ENCODE measurements at places on chromosomes 3 and 15.

GRCh38 chr3:164539215-164539614 lies 539.1 kb downstream of the SI start:
- H3K4me3 ChIP-seq: no peak overlapping the region
- no peaks in the 10 kb centered on the region for H3K27me3 ChIP-seq
- H3K27ac ChIP-seq: no peak overlapping the region

GRCh38 chr3:112167758-112168157 lies 34.7 kb upstream of the GCSAM start:
- H3K4me3 ChIP-seq: no peak overlapping the region
- no peaks in the 10 kb centered on the region for H3K27me3 ChIP-seq
- no peaks in the 10 kb centered on the region for H3K4me1 ChIP-seq
- H3K27ac ChIP-seq: no peak overlapping the region
- DNase-seq: no peak
- no peaks in the 10 kb centered on the region for H3K36me3 ChIP-seq

- peaks cover 55% of the 10 kb centered on the region for H3K36me3 ChIP-seq
- DNase-seq: no peak
- no peak overlapping the region for H3K27ac ChIP-seq
- no peak overlapping the region for H3K4me3 ChIP-seq
- H3K4me1 ChIP-seq: peaks cover 1% of the 10 kb centered on the region
Measured at GRCh38 chr3:38020342-38020726, 9.1 kb downstream of the PLCD1 start.

- no peaks in the 10 kb centered on the region for H3K4me1 ChIP-seq
- H3K27ac ChIP-seq: no peak overlapping the region
- no peaks in the 10 kb centered on the region for H3K27me3 ChIP-seq
- H3K4me3 ChIP-seq: no peak overlapping the region
- DNase-seq: no peak
- no peaks in the 10 kb centered on the region for H3K36me3 ChIP-seq
Measured at GRCh38 chr3:82001276-82001923, 240.0 kb upstream of the GBE1 start.

DNA sequence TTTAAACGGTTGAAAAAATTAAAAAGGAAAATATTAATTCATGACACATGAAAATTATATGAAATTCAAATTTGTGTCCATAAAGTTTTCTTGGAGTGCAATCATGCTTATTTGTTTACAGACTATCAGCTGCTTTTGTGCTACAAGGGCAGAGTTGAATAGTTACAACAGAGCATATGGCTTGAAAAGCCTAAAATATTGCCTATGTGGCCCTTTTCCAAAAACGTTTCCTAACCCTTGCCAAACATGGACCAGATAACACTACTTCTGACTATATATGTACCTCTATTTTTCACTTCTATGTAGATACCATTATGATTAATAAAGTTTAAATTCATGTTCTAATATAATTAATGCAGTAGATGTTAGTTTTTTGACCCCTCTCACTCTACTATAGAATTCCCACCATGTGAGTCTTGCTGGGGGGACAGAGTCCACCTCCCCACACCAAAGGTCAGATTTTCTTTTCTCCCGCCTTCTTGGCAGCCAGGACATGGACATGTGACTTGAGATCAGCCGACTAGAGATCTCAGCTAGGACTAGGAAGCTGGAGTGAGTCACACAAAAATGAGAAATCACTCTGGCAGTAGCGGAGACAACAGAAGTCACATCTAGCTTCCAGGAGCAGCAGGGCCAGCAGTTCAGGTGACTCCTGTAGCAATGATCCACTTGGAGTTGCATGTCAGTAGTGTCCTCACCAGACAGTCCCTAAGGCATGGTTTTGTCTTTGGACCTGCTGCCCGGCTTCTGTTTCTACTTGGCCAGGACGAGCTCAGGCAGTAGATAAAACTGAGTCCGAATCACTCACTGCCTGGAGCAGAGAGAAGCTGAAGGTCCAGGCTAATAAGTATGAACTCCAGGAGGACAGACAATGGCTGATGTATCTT lies 22.4 kb downstream of the CIAO2A start:
- peak overlapping the region; percentile 66 for H3K27ac ChIP-seq
- no peaks in the 10 kb centered on the region for H3K4me1 ChIP-seq
- peak; percentile 27 for DNase-seq
- H3K4me3 ChIP-seq: no peak overlapping the region
- H3K36me3 ChIP-seq: peaks cover 30% of the 10 kb centered on the region

GRCh38 chr3:16411441-16411840 lies 102.1 kb downstream of the RFTN1 start:
- no peaks in the 10 kb centered on the region for H3K27me3 ChIP-seq
- H3K4me1 ChIP-seq: no peaks in the 10 kb centered on the region
- H3K4me3 ChIP-seq: no peak overlapping the region
- no peak overlapping the region for H3K27ac ChIP-seq

GRCh38 chr15:26771578-26772153 lies 1.2 kb downstream of the GABRB3 start:
- DNase-seq: no peak
- H3K27ac ChIP-seq: no peak overlapping the region
- H3K36me3 ChIP-seq: no peaks in the 10 kb centered on the region
- no peaks in the 10 kb centered on the region for H3K4me1 ChIP-seq
- peaks cover 6% of the 10 kb centered on the region for H3K27me3 ChIP-seq

DNA sequence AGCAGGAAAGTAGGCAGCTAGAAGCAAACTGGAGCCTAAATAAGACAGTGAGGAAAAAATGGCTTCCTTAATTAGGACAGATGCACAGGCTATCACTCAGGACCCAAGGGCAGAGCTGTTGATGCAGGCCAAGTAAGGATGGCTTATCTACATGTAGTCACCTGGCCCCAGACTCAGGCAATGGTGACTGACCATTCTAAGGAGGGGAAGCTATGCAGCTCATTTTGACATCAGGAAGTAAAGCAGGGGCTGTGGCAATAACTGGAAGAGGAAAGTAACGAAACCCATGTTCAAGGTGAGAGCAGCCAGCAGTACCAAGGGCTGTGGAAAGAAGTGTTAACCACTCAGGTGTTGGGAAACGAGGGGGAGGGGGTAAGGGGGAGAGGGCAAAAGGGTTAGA lies 16.2 kb downstream of the ACAD11 start:
- no peak overlapping the region for H3K4me3 ChIP-seq
- DNase-seq: no peak
- H3K27ac ChIP-seq: no peak overlapping the region
- no peaks in the 10 kb centered on the region for H3K27me3 ChIP-seq

DNA sequence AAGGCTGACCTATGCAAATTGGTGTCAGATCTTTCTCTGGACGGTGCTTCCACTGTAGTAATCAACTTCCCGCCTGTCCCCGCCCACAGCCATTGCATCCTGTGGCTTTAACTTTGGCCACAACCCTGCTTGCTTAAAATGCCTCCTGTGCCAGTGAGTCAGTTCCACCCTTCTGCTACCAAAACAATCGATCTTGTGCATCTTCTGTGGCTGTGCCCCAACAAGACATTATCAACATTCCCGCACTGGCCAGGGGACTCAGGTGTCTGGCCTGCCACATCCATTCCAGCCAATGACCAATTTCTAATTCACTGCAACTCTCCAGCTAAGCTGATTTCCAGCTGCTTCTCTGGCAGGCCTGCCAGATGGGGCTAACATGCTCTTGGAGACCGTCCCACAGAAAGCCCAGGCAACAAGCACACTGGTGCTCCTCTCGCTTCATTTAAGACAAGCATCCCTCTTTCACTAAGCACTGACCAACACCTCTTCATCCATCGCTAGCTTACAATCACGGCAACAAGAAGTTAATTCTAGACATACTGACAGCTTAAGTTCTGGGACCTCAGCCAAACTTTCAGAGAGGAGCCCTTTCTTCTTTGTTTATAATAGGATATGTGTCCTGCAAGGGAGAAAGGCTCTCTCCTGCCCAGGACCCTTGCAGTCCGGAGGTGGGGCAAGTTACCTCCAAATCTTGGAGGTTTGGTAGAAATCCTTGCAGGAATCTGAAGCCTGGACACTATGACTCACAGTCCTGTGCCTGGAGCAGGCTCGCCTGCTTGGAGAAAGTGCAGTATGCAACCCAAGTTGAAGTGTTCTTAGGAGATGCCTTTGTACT lies 6.7 kb downstream of the CA12 start:
- no peak for DNase-seq
- H3K36me3 ChIP-seq: no peaks in the 10 kb centered on the region
- peaks cover 14% of the 10 kb centered on the region for H3K4me1 ChIP-seq
- no peaks in the 10 kb centered on the region for H3K27me3 ChIP-seq
- H3K4me3 ChIP-seq: no peak overlapping the region

DNA sequence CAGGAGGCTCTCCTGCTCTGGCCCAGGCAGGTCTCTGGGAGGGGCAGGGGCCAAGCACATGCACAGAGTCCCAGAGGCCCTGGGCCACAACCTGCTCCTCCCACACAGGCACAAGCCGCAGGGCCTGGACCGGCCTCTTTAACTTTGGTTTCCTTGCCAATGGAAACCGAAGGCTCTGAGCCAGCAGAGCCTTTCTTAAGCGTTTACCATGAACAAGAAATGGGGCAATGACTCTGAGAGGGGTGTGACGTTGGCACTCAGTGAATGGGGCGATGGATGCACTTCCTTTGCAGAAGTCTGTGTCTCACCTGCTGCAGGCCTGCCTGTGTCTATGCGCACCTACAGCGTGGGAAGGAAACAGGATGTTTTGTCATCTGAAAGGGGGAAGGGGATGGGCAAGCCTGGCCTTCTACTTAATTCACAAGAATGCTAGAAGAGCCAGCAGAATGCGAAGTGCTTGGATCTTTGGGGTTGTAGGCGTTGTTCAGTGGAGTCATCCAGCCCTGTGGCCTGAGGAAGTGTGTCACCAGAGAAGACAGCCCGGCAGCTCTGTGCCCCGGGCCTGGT lies 41.8 kb downstream of the IFT122 start:
- peak; percentile 79 for DNase-seq
- peaks cover 34% of the 10 kb centered on the region for H3K36me3 ChIP-seq
- no peaks in the 10 kb centered on the region for H3K27me3 ChIP-seq
- H3K4me1 ChIP-seq: peaks cover 12% of the 10 kb centered on the region

DNA sequence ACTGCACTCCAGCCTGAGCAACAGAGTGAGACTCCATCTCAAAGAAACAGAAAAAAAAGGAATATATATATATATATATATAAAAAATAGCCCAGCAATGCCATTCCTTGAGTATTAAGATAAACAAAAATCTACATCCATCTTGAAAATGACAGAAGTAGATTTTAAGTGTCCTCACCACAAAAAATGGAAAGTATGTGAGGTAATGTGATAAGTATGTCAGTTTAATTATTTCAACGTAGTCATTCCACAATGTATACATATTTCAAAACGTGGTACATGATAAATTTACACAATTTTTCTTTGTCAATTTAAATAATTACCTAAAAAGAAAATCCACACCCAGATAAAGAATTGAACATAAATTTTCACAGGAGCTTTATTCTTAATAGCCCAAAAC lies 54.9 kb downstream of the HCN4 start:
- H3K4me3 ChIP-seq: no peak overlapping the region
- no peak for DNase-seq
- no peak overlapping the region for H3K27ac ChIP-seq
- H3K27me3 ChIP-seq: no peaks in the 10 kb centered on the region

- no peaks in the 10 kb centered on the region for H3K27me3 ChIP-seq
- no peaks in the 10 kb centered on the region for H3K36me3 ChIP-seq
- no peak overlapping the region for H3K27ac ChIP-seq
- H3K4me1 ChIP-seq: peaks cover 8% of the 10 kb centered on the region
Measured at GRCh38 chr3:69016901-69017300, 3.4 kb upstream of the EOGT start.

GRCh38 chr15:68668926-68669600 lies 90.3 kb downstream of the CORO2B start:
- H3K27ac ChIP-seq: no peak overlapping the region
- no peak overlapping the region for H3K4me3 ChIP-seq
- H3K36me3 ChIP-seq: no peaks in the 10 kb centered on the region
- no peaks in the 10 kb centered on the region for H3K4me1 ChIP-seq
- no peak for DNase-seq

DNA sequence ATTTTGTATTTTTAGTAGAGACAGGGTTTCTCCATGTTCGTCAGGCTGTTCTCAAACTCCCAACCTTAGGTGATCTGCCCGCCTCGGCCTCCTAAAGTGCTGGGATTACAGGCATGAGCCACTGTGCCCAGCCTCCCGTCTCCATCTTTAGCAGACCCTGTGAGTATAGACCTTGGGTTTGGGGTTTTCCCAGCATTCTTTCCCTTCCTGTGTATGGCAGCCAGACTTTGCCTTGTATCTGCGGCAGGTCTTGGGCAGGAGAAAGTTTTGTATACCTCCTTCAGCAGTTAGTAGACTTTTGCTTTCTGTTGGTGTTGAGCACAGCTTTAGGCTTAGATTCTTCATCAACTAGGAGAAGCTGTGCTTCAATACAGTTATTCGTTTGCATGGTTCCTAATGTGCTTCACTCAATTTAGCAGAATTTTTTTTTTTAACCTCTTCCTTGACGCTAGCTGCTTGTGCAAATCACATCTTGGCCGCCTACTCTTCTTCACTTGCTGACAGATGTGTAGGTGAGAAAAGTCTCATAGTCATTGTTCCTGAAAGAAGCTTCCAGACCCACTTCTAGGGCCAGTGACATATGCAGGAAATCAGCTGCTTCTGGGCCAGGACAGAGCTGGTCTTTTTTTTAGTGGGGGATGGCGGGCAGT lies 38.4 kb downstream of the MAP2K1 start:
- H3K36me3 ChIP-seq: no peaks in the 10 kb centered on the region
- DNase-seq: peak; percentile 15
- no peaks in the 10 kb centered on the region for H3K27me3 ChIP-seq
- H3K27ac ChIP-seq: no peak overlapping the region
- H3K4me1 ChIP-seq: no peaks in the 10 kb centered on the region

- H3K36me3 ChIP-seq: no peaks in the 10 kb centered on the region
- no peak for DNase-seq
- no peaks in the 10 kb centered on the region for H3K4me1 ChIP-seq
- no peak overlapping the region for H3K4me3 ChIP-seq
- no peak overlapping the region for H3K27ac ChIP-seq
Measured at GRCh38 chr3:135792858-135793475, 172.6 kb upstream of the PPP2R3A start.

DNA sequence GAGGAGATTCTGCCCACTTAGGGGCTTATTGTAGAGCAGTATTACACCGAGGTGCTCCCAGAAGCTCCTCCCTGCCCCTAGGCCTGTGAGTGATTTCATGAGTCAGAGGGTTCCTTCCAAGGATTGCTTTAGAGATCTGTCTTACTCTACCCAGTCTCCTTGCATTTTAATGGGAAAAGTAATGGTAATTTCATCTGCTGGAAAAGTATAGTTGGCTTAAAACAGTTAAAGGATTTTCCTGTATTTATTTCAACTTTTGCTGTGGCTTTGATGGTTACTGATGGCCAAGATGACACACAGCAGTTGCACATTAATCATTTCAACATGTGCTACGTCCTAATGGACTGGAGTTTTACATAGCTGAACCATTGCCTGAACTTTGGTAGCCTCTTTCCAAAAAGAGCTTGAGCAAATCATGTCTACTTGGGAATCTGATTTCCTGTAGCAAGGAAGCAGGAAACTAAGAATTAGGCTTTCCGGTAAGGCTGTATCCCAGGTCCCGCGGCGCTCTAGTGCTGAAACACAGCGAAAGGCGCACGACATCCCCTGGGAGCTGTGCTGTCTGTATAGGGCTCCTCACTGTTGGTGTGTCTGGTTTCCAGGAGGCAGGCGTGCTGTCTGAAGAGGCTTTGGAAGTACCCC lies 9.2 kb upstream of the PGPEP1L start:
- no peaks in the 10 kb centered on the region for H3K36me3 ChIP-seq
- DNase-seq: no peak
- no peak overlapping the region for H3K4me3 ChIP-seq

- H3K27ac ChIP-seq: no peak overlapping the region
- no peaks in the 10 kb centered on the region for H3K27me3 ChIP-seq
- no peaks in the 10 kb centered on the region for H3K36me3 ChIP-seq
- no peak for DNase-seq
Measured at GRCh38 chr15:28936081-28936480, 50.3 kb downstream of the APBA2 start.

Measured in ascending aorta (tissue), 2 donors.